ENCODE measurements at places on chromosomes 2 and 18.
A peak's percentile ranks its signal among the peaks of the same experiment; 100 is the strongest.

- no peak for DNase-seq
Measured at GRCh38 chr2:132845339-132845738, 175.3 kb upstream of the LYPD1 start.

DNA sequence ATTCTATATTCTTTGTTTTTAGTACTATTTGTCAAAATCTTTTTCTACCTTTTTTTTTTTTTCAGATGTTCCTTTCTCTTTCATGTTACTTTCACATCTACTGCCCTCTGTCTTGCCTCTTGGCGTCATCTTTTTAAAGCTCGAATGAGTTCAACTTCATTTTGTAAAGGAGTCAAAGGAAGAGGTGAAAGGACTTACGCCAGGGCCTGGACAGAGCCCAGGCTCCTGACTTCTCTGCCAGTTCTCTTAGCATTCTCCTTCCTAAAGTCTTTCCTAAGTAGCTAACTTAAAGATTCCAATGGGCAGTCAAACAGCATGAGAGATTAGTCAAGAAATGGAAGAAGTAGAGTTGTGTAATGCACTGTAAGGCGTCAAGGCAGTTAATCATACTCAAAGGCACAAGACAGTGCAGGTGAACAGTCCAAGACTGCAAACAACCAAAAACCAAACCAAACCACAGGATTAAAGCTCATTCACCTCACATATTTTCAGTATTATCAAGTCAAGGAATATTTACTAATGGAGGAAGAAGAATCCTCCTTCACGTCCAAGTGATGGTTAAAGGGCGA lies 301.7 kb downstream of the TCF4 start:
- no peak for DNase-seq

- peak; percentile 84 for DNase-seq
Measured at GRCh38 chr2:42089340-42089925, 41.6 kb downstream of the PKDCC start.

DNA sequence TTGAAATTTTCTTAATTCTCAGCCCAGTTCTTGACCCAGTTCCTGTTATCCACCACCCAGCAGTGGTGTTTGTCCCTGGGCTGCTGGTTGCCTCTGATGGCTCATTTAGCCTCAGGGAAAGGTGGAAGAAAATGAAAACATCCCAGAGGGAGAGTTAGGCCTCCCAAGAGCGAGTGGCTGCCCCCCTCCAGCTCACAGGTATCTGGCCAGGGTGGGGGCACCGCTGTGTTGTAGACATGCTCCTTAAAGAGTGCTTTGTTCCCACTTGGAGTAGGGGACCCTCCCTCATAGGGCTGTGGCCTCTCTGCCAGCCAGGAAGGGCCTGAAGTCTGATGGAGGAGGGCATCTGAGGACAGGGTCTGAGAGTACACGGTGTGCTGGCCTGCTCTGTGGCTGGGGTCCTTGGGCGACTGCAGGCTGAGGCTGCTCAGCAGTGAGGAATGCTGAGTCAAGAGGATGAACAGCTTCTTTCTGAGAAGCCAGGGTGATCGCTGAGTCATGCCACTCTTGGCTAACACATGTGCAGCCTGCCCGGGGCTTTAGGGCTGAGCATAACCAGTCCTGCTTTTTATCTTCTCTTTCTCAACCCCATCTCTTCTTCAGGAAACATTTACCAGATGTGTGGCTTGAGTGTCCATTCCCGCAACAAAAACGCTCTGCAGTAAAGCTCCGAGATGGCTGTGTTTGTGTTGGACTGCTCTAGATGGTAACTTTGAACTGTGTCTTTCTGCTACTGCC lies 72.3 kb downstream of the IL1R2 start:
- peak; percentile 56 for DNase-seq
